Smooth muscle cell of trachea (primary cell): ENCODE measurements at places on chromosomes 3 and 15. TPM values are rescaled to one million over a fixed set of nuclear protein-coding genes. Genes with fewer than 3 reads are reported as not detected.

Gene RASSF1
- 43.8 and 49.6 TPM in 2 replicates for total RNA-seq

Gene PIF1
- total RNA-seq: 5.0 and 19.1 TPM in 2 replicates

Gene THAP10
- total RNA-seq: 2.5 and 3.3 TPM in 2 replicates

Gene WDR93
- not detected in 2 replicates for total RNA-seq

Gene SEMA6D
- 6.6 and 11.5 TPM in 2 replicates for total RNA-seq

Gene TTLL13
- not detected in 2 replicates for total RNA-seq

Gene FEZF2
- not detected in 2 replicates for total RNA-seq

Gene GOLIM4
- total RNA-seq: 62.5 and 69.0 TPM in 2 replicates

Gene EIF5A2
- 7.4 and 10.6 TPM in 2 replicates for total RNA-seq

Gene TUSC7
- under 0.01 TPM in 1 of 2 replicates, not detected in the other for total RNA-seq

Gene UTS2B
- 0.29 and 2.5 TPM in 2 replicates for total RNA-seq

Gene CCR9
- not detected in 2 replicates for total RNA-seq

Gene FBXO40
- under 0.01 TPM in 1 of 2 replicates, not detected in the other for total RNA-seq

Gene TRIM42
- not detected in 2 replicates for total RNA-seq

Gene CRYGS
- 0.83 and 2.0 TPM in 2 replicates for total RNA-seq

Gene PPP1R14D
- total RNA-seq: not detected in 2 replicates

Gene ARPP21
- total RNA-seq: not detected in 2 replicates

Gene TF
- 0.17 TPM in 1 of 2 replicates, not detected in the other for total RNA-seq

Gene NDN
- total RNA-seq: 59.6 and 132 TPM in 2 replicates

Gene TMEM212
- not detected in 2 replicates for total RNA-seq

Gene GOLGA6L7
- total RNA-seq: not detected in 2 replicates

Gene FBXW12
- total RNA-seq: 0.15 TPM in 1 of 2 replicates, not detected in the other

Gene SCN11A
- under 0.01 and 0.17 TPM in 2 replicates for total RNA-seq

Gene CAPN3
- total RNA-seq: 1.0 and 2.8 TPM in 2 replicates

Gene CPN2
- total RNA-seq: not detected in 2 replicates

Gene GATM
- 0.17 and 0.44 TPM in 2 replicates for total RNA-seq

Gene CHL1
- 3.3 and 8.9 TPM in 2 replicates for total RNA-seq

Gene NEK4
- 25.2 and 27.3 TPM in 2 replicates for total RNA-seq

Gene HDC
- total RNA-seq: not detected in 2 replicates

Gene MOBP
- total RNA-seq: under 0.01 TPM in 1 of 2 replicates, not detected in the other

Gene UNC45A
- 110 and 131 TPM in 2 replicates for total RNA-seq

Gene MBD4
- 20.2 and 23.0 TPM in 2 replicates for total RNA-seq

Gene NANOGP8
- 0.15 and 0.33 TPM in 2 replicates for total RNA-seq

Gene GPR27
- under 0.01 TPM in 1 of 2 replicates, not detected in the other for total RNA-seq

Gene HIGD2B
- total RNA-seq: 0.15 TPM in 1 of 2 replicates, not detected in the other

Gene OPA1
- total RNA-seq: 55.1 and 70.8 TPM in 2 replicates

Gene IL17RD
- 8.9 TPM in 2 replicates for total RNA-seq

Gene NEIL1
- total RNA-seq: 9.6 and 12.9 TPM in 2 replicates

Gene CHRNA7
- total RNA-seq: under 0.01 TPM in 1 of 2 replicates, not detected in the other

Gene ARHGAP31
- total RNA-seq: 4.2 and 6.5 TPM in 2 replicates

Gene KBTBD13
- under 0.01 and 0.17 TPM in 2 replicates for total RNA-seq

Gene DUOX1
- under 0.01 and 0.99 TPM in 2 replicates for total RNA-seq

Gene CDHR4
- 0.33 TPM in 1 of 2 replicates, not detected in the other for total RNA-seq

Gene CSPG4
- 130 and 133 TPM in 2 replicates for total RNA-seq

Gene GADL1
- 0.33 and 1.3 TPM in 2 replicates for total RNA-seq

Gene C3orf85
- total RNA-seq: not detected in 2 replicates

Gene SETD2
- total RNA-seq: 25.1 and 36.7 TPM in 2 replicates

Gene CSTA
- total RNA-seq: 2.6 and 7.8 TPM in 2 replicates

Gene EPHB3
- 12.4 and 18.0 TPM in 2 replicates for total RNA-seq

Gene TMEM158
- 46.0 and 82.2 TPM in 2 replicates for total RNA-seq

Gene CCDC33
- total RNA-seq: not detected in 2 replicates

Gene TIMMDC1
- total RNA-seq: 52.4 and 60.4 TPM in 2 replicates

Gene ITPKA
- total RNA-seq: 5.3 and 5.5 TPM in 2 replicates

Gene LOXL1
- total RNA-seq: 212 and 287 TPM in 2 replicates

Gene C15orf39
- 3.8 and 4.8 TPM in 2 replicates for total RNA-seq

Gene CAMKV
- total RNA-seq: not detected in 2 replicates

Gene CHST2
- total RNA-seq: 7.6 and 8.3 TPM in 2 replicates

Gene WNT7A
- not detected in 2 replicates for total RNA-seq
